ENCODE measurements at places on chromosomes 13 and 19. TPM values are rescaled to one million over a fixed set of nuclear protein-coding genes. Genes with fewer than 3 reads are reported as not detected.

The NOTCH3 gene
- total RNA-seq: 19.9 TPM

DNA sequence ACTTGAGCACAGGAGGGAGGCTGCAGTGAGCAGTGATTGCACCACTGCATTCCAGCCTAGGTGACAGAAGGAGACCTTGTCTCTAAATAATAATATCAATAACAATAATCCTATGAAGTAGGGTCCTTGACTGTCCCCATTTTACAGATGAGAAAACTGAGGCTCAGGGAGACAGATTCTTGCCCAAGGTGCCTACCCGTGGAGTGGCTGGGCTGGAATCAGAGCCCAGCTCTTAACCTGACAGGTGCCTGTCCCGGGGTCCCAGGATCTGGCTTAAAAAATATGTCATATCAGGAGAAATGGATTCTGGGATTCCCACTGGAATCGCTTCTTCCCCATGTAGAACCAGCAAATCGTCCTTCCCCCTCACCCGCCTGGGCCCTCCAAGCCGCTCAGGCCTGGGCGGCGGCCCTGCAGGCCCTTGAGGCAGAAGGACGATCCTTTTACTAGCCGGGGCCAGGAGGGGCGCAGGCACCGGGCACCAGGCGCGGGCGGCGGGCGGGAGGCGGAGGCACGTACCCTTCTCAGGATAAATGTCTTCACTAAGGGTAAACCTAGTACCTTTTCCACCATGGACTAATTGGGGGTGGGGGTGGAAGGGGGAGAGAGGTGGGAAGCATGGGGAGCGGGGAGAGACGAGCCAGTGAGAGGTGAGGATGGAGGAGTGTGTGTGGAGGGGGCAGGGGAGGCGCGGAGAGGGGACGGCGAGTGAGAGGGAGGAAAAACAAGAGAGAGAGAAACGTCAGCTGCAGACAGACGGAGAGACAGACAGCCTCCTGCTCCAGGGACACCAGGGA is 60.6 kb downstream of the COLGALT1 start:
- DNase-seq: no peak
- no peak overlapping the region for H3K4me3 ChIP-seq
- no peak overlapping the region for H3K27ac ChIP-seq
- peaks cover 86% of the 10 kb centered on the region for H3K27me3 ChIP-seq
- peaks cover 11% of the 10 kb centered on the region for H3K4me1 ChIP-seq

- H3K27me3 ChIP-seq: no peaks in the 10 kb centered on the region
- H3K4me3 ChIP-seq: no peak overlapping the region
- no peak for DNase-seq
- H3K36me3 ChIP-seq: peaks cover 5% of the 10 kb centered on the region
- H3K4me1 ChIP-seq: peaks cover 4% of the 10 kb centered on the region
- no peak overlapping the region for H3K27ac ChIP-seq
These were observed 40.2 kb downstream of the RFXAP start for GRCh38 chr13:36859259-36859658.

The COMP gene
- 0.33 TPM for total RNA-seq
